NCI-H146 (cell line): ENCODE measurements at places on chromosomes 3 and 15.

DNA sequence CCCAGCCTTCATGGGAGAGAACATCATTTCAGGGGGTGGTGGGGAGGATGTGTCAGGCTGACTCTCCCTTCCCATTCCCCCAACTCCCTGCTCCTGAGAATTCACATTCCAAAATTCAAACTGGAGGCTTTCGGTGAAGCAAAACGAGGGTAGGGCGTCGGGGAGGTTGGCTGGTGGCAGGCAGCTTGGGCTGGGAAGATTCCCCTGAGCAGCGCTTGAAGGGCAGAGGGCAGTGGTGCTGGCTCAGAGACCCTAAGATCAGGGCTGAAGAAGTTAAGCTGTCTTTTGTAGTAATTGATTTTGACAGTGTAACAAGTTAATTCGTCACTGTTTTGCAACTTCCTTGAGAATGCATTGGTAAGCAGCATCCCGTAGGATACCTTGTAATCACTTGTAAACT lies 187.8 kb downstream of the RAB11A start:
- no peak for DNase-seq

DNA sequence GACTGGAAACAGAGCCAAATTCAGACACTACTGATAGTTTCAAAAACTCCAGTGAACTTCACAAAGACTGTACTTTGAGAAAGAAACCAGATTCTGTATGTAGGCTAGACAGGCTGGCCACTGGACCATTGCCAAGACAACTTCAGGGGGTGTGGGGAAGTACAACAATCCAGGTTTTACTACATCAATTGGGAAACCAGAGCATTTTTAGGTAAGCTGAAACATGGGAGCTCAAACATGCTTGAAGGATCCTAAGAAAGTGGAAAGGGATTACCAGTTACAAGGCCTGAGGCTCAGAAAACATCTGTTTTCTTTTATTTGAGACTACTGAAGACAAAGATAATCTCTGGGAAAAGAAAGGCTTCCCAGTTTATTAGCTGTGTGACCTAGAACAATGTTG lies 26.9 kb upstream of the ZNF280D start:
- DNase-seq = no peak

- DNase-seq = no peak
Observed at GRCh38 chr3:29949940-29950616, 656.3 kb upstream of the TGFBR2 start.

DNA sequence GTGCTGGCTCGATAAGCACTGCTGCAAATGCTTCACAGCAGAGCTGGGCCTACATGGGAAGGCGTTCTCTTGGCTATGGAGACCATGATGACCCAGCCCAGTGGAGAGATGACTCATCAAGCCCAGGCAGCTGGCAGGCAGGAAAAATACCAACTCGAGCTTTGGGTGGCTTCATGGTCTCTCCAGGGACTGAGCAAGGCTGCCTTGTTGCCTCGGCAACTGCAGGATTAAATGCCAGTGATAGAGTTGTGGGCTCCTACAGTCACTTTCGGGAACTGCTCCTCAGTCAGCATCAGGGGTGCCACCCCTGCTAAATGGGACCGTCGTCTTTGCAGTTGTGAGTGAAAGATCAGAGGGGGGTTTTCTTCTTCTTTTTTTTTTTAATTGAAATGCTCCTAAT lies 54.6 kb upstream of the MYZAP start:
- DNase-seq = peak; percentile 75

- no peak for DNase-seq
Observed at GRCh38 chr3:27133060-27133459, 236.1 kb downstream of the NEK10 start.

DNA sequence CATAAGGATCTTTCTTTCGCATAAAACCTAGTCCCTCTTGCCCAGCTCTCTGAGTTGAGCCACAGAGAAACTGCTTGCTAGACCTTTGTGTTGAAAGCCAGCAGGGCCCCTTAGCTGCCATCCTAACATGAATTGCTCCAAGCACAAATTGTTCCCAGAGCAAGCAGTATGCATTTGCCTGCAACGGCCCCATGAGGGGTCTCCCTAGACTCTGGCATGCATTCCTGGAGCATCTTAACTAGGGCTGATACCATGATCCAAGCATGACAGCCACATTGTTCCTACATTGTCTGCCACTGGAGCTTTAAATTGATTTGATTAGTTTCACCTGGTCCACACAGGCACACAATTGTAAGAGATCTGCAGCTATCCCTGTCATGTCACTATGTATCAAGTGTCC lies 428.1 kb downstream of the TAFA4 start:
- DNase-seq = peak; percentile 25

GRCh38 chr15:75067123-75067830 lies 43.9 kb downstream of the PPCDC start:
- no peak for DNase-seq

GRCh38 chr15:81244306-81244705 lies 47.6 kb downstream of the IL16 start:
- no peak for DNase-seq

DNA sequence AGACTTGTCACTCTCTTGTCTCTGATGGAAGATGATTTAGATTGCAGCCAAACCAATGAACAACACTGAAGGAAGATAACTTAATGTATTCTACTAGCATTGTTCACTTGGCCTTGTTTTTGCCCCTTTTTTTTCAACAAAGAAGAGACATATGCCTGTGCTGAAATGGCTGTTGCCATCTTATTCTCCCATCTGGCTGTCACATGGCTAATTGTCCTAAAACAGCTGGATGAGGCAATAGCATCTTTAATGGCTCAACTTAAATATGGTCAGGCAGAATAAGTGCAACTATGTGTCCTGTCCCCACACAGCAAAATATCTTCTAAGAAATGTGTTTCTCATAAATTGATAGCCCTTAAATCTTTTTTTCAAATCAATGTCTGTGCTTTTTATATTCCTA lies 576.9 kb downstream of the TUSC7 start:
- no peak for DNase-seq

DNA sequence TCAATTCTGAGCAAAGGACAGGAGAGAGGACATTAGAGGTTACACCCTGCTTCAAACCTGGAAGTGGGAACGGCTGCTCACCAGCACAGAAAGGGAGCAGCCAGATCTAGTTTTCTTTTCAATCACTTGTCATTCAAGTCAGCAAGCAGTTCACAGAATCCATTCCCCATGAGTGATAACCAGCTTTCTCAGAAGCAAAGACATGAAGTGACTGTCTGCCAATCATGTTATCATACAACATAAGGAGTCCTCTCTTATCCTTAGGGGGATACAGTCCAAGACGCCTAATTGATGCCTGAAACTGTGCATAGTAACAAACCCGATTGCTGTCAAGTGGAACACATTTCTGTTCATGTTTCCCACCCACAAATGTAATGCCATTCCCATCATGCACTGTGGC lies 54.7 kb downstream of the FAM98B start:
- no peak for DNase-seq

DNA sequence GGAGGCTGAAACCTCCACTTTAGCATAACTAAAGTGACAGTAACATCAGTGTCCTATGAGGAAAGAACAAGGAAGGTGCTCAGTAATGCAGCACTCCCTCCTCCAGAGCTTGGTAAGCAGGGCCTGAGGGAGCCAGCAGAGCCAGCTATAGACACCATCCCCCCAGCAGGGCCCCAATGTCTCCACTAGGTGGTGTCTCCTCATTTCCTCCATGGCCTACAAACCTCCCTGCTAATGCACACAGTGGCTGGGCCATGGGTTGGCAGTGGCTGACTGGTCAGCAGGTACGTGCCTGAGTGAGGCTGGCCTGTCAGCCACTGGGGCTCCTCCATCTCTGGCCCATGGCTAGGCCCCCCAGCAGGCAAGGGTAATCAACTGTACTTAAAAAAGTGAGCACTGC lies 13.6 kb downstream of the MRPS25 start:
- no peak for DNase-seq

DNA sequence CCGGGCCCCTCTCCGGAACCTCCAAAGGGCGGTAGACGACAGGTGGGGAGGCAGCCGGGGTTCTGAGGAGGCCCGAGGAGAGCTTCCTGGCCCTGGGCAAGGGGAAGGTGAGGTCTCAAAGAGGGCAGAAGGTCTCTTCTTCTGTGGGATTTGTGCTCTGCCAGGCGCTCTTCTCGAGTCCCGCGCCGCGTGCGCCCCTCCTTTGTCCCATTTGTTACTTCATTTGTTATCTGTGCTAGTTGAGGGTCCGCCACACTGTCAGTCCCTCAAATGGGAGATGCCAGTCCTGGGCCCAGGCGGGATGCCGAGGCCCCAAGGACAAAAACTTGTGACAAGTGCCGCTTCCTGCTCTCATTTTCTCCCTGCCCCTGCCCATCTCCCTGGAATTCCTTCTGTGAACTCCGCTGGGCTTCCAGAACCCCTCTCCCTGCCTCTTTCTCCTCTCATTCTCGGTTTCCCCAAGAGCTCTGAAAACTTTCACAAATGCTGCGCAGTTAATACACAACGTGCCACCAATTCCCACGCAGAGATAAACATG lies 1.5 kb downstream of the ST8SIA2 start:
- DNase-seq = no peak

- DNase-seq = no peak
Observed at GRCh38 chr3:72346526-72346926, 501.7 kb downstream of the SHQ1 start.

DNA sequence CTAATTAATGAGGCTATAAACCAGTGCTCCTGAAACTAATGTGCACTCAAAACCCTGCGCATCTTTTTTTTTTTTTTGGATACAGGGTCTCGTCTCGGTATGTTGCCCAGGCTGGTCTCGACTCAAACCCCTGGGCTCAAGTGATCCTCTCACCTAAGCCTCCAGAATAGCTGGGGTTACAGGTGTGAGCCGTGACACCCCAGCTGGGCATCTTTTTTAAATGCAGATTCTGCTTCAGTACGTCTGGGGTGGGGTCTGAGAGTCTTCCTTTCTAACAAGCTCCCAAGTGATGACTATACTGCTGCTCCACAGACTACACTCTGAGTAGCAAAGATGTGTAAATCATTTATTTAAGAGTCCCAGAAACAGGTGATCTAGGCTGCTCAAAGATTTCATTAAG lies 73.0 kb downstream of the BFSP2 start:
- DNase-seq = no peak

DNA sequence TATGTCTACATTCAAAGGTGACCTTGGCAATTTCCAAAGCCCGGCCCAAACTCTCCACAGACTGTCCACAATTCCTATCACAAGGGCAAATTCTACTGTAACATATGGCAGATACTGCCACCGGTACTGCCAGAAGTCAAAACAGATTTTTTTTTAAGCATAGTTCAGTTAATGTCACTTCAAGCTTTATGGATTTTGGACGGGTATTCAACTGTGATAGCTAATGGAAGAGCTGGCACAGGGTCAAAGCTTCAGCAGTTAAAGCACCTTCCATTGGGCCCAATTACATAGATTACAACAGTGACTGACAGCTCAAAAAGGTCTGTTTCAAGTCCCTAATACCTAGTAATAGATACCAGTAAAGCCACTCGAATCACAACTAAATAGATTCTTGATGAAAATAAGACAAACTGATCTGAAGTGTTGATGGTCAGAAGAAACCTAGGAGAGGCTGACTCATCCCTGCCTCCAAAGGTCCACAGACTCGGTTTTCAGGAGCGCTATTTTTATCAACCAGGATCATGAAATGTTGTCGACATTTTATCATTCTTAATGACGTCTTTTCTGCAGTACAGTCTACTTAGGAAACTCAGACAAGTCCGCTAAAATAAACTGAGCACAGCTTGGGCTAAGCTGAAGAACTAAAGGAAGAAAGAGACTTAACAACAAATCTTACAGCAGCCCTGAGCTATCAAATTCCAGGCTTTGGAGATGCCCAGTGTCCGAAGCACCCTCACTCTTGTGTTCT lies 38.7 kb downstream of the ANXA2 start:
- DNase-seq = no peak

- no peak for DNase-seq
Observed at GRCh38 chr15:88012233-88012632, 244.3 kb downstream of the NTRK3 start.

GRCh38 chr15:77548589-77549557 lies 83.8 kb downstream of the LINGO1 start:
- no peak for DNase-seq

DNA sequence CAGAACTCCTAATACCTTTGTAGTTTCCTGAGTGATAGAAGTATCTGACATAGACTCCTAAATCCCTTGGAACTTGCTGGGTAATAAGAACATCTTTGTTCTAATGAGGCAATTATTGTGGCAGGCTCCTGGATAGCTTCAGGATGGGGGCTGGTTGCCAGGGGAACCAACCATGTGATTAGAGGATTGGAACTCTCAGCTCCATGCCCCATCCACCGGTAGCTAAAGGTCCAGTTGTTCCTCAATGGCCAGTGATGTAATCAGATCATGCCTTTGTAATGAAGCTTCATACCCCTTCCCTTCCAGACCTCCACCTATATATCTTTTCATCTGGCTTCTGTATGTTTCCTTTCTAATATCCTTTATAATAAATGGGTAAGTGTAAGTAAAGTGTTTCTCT lies 221.2 kb upstream of the ALCAM start:
- peak; percentile 32 for DNase-seq

DNA sequence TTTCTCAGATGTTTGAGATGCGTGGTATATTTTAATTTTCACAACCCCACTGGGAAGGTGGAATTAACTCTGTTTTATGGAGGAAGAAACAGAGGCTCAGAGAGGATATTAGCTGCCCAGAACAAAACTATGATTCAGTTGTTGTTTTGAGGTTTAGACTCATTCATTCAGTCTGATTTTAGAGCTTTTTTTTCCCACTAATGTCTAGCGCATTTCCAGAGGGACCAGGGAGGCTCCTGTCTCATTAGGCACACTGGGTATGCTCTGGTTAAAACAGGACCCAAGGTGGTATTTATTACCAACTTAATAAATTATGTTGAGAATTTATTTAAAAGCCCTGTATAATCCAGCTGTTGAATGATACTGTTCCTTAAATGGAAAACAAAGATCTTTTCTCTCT lies 272.0 kb upstream of the RGMA start:
- DNase-seq = no peak

- DNase-seq = no peak
Observed at GRCh38 chr3:172154768-172155664, 115.6 kb downstream of the FNDC3B start.

DNA sequence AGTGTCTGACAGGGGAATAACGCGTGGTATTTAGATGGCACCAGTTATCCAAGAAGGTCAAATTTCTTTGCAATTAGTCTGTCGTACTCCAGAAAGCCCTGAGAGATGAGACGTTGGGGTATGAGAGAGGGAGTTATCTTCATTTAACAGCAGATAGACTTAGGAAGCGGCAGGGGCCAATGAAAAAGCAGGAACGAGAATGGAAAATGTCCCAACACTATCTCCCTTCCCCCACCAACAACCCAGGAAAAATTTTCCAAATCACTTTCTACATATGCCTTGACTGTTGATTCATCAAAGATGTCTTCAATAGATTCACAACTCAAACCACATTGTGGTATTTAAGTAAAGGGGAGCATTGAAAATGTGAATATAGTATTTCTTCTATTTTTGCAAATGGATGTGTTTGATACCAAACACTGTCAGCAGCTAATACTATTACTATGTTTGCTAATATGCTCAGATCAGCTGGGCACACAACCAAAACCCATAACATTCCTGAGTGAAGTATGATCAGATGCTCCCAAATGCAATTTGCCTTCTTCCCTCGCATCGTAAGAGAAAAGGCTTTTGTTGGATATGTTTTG lies 13.3 kb upstream of the GREM1 start:
- no peak for DNase-seq
